Transverse colon (tissue), 4 donors: ENCODE measurements at places on chromosomes 3 and 15. TPM values are rescaled to one million over a fixed set of nuclear protein-coding genes. Genes with fewer than 3 reads are reported as not detected.

The TATDN2 gene
- total RNA-seq, result 22.7 TPM

The NR1I2 gene
- total RNA-seq, result 96.7 TPM

The FOXL2 gene
- total RNA-seq, result not detected

The EID1 gene
- 105 TPM for total RNA-seq

The ZNF619 gene
- total RNA-seq, result 7.9 TPM

The LZTFL1 gene
- total RNA-seq, result 10.3 TPM

The SKIL gene
- 78.4 TPM for total RNA-seq

The GOLGA8T gene
- total RNA-seq, result not detected

The GPR27 gene
- total RNA-seq, result 0.79 TPM

The PP2D1 gene
- total RNA-seq, result not detected

The TMEM212 gene
- not detected for total RNA-seq

The CD80 gene
- not detected for total RNA-seq

The GASK1A gene
- 0.75 TPM for total RNA-seq

The ACKR2 gene
- total RNA-seq, result 6.0 TPM

The ATP8B4 gene
- total RNA-seq, result 6.6 TPM

The FBLN2 gene
- 23.0 TPM for total RNA-seq

The CD96 gene
- 17.3 TPM for total RNA-seq

The CPLX3 gene
- total RNA-seq, result not detected

The RFTN1 gene
- total RNA-seq, result 19.8 TPM

The CAND2 gene
- total RNA-seq, result 15.3 TPM

The CHRNB4 gene
- 0.32 TPM for total RNA-seq

The SLC2A2 gene
- total RNA-seq, result not detected

The CADPS gene
- total RNA-seq, result 13.1 TPM

The CAMP gene
- not detected for total RNA-seq

The CPN2 gene
- total RNA-seq, result not detected

The TRIM59 gene
- total RNA-seq, result 8.4 TPM

The ASB14 gene
- total RNA-seq, result not detected

The ANKDD1A gene
- total RNA-seq, result 3.7 TPM

The IL17RB gene
- total RNA-seq, result 36.5 TPM

The CA12 gene
- total RNA-seq, result 294 TPM
